ENCODE measurements at places on chromosomes 6 and 20.
A peak's percentile ranks its signal among the peaks of the same experiment; 100 is the strongest.

DNA sequence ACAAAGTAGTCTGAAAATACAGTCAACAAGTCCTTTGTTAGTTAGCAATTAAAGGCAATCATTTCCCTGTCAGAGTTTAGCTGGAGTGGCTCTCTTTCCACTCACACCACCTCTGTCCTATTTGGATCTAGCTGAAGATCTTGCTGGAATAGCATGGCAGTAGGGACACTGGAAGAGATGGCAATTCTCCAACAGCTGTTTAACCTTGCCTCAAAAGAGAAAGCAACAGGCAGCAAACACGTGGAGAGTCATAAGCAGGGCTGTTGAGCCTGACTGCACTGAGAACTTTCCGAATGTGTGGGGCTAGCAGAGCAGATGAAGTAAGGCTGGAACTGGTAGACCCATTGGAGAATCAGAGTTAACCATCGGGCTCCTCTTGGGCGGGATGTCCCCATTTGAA is 38.0 kb upstream of the PRSS35 start:
- DNase-seq: peak; percentile 95

DNA sequence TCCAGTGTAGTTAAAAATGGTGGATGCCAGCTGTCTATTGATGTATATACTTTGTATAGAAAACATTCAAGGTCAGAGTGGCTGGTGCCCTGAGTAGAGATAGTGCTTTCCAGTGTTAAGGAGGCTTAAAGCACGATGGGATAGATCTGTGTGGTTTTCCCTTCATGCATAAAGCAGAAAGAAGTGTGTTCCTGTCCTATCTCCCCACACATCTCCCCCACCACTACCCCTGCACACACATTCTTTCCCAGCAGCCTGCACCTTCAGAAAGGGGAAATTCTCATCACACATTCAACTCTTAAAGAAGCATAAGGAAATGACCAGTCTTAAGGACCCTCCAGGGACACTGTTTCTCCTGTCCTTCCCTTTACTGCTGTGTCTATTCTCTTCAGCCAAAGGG is 221.7 kb upstream of the TAB2 start:
- DNase-seq: no peak

DNA sequence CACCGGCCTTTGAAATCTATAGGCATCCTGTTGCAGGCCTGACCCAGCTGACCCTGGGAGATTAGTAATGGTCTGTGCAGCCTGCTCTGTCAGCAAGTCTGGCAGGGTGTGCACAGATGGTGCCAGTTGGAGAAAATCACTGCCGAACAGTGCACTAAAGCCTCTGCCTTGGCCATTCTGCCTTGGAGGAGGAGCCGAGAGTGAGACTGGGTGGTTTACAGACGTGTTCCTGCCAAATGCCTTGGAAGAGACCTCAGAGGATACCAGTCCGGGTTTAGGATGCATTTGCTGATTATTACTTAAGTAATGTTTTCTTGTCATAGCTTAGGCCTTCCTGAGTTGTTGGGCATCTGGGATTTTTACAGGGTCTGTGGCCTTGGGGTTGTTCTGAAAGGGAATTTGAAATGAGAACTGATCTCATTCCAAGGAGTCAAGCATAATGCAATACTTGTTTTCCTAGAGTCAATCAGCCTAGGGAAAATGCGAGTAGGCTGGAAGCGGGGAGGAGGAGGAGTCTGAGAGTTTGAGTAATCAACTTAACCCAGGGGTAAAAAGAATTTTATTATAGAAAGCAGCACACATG is 292.1 kb downstream of the SOX4 start:
- no peak for DNase-seq

- DNase-seq: no peak
Observed at GRCh38 chr20:10347086-10347880, 86.7 kb downstream of the MKKS start.

DNA sequence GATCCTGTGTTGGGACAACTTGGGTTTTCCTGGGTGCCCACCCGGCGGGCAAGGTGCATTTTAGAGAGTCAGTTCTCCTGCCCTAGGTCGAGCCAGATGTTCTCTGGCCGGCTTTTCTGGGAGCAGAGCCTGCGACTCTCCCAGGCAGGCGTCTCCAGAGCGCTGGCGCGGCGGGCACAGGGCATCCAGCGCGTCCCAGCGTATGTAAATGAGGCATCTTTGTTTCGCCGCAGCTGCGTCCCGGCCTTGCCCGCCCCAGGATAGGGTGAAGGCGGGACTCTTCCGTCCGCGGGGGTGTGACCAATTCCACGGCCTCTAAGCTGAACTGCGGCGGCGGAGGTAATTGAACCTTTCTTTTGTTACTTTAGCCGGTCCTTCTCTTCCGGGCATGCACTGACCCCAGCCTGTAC is 9.1 kb downstream of the GRIK2 start:
- no peak for DNase-seq

DNA sequence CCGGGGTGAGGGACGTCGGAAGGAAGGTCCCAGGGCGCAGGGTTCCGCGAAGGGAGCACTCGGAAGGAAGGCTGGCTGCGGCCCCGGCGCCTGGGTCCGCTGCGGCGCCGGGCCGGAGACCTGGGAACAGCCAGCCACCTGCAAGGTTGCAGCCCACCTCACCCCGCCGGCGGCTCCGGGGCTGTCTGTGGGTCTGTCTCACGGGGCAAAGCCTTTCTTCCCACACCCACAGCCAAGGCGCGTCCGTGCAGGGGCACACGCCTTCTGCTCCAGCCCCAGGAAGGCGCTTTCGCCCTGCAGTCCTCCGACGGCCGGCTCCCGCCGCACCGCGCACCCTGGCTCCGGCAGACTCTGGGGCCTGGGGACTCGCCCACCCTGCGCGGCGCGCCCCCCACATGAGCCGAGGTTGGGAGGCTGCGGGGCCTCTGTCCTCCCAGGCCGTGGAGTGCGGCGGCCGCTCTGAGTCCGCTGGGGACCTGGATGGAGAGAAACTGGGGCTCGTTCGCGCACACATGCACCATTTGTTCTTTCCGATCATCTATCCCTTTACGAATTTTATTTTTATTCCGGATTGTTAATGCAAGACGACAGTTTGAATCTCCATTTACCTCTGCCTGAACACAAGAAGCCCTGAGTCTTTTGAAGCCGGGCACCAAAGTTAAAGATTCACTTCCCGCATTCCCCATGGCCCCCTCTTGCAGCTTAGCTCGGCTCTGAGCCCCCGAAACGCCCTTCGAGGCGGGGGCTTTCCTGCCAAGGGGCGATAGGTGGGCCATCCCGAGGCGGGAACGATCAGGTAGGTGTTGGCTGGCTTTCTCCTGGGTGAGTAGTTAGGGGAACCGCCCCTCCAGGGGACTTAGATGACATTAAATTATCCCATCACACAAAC is 4.5 kb upstream of the FOXC1 start:
- DNase-seq: no peak

GRCh38 chr6:83708970-83709747 is at the start of gene SNAP91:
TSS of gene SNAP91 (minus strand) at chr6:83709101. CDS start at chr6:83707927, 1,174 bp downstream.
- DNase-seq: peak; percentile 75
